NCI-H1436 treated with DMSO at 0.1 percent for 48 hours (cell line): ENCODE measurements at places on chromosomes 5 and 9.

DNA sequence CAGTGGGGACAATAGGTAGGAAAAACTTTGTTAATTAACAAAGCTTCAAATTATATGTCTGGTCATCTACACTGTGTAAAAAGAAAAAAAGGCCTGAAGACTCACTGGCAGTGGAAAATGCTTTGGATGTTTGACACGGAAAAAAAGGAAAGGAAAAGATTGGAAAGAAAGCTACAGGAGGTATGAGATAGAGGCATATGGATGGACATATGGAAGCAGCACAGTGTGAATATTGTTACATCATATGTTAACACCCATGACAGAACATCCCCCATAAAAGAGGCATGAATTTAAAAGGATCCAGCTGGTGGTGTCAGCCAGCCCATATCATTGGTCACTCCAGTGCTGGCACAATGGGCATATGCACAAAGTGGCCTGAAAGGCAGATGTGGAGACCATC lies 19.0 kb upstream of the ADAMTS19 start:
- DNase-seq, result no peak

- no peak for DNase-seq
These were observed 55.3 kb downstream of the BARX1 start for GRCh38 chr9:93899609-93900435.

DNA sequence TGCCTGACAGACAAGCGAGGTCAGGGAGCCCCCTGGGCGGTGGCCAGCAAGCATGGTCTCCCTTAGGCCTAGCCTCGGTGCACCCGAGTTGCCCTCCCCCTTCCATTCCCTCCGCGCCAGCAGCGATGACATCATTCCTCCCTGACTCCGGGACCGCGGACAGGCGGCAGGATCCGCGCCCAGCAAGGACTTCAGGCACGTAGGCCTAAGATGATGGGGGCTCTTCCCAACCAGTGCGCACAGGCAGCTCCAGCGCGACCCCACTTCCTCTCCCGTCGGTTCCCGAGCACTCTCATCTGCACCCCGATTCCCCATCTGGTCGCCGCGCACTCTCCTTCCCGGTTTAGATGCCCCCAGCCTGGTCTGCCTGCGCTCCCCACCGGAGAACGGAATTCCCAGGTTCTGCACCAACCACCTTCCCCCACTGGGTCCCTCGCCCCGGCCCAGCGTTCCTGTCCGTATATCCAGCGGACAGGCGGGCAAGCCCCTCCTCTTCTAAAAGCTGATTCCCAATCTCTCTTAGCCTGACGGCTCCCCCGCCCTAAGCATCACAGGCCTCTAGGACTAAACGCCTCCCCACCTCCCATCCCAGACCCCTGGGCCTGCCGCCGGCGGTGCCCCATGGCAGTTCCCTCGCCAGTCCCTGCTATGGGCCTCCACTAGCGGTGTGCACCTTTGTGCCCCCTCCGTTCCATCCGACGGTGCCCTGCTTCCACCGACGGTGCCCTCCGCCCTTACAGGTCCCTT lies 931 bp downstream of the FAM219A start:
- no peak for DNase-seq

DNA sequence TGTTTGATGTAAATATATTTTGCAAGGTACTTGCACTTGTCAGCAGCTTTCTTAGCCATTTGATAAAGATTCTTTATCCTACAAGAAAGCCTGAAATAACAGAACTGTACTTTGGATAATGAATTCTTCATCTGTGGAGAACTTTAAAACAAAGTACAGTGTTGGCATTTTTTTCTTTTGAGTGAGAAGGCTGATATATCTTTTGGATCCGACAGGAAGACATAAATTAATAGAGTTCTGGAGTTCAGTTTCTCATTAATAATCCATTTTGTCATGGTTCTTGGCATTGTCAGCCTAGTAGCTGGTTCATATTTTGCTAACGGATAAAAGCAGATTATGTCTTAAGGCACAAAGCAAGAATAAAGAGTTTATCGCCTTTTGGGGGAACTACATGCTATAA lies 17.0 kb downstream of the PBX3 start:
- DNase-seq, result no peak

DNA sequence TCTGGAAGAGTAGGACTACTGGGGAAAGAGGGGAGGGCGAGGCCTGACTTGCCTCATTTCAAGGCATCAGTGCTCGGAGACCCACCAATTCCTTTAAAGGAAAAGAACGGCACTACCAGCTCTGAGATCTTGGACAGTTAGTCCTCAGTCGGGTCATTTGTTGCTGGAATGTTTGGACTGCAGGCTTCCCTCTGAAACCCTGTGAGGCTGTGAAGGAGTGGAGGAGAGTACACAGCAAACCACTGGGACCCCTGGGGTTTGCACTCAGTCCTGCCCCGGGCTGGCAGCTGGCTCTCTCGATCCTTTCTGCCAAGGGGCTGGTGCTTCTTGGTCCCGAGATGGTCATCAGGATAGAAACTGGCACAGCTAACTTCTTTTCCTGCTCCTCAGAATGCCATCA lies 194.5 kb downstream of the TRIO start:
- no peak for DNase-seq

GRCh38 chr9:35164711-35165110 lies 2.9 kb downstream of the UNC13B start:
- no peak for DNase-seq

DNA sequence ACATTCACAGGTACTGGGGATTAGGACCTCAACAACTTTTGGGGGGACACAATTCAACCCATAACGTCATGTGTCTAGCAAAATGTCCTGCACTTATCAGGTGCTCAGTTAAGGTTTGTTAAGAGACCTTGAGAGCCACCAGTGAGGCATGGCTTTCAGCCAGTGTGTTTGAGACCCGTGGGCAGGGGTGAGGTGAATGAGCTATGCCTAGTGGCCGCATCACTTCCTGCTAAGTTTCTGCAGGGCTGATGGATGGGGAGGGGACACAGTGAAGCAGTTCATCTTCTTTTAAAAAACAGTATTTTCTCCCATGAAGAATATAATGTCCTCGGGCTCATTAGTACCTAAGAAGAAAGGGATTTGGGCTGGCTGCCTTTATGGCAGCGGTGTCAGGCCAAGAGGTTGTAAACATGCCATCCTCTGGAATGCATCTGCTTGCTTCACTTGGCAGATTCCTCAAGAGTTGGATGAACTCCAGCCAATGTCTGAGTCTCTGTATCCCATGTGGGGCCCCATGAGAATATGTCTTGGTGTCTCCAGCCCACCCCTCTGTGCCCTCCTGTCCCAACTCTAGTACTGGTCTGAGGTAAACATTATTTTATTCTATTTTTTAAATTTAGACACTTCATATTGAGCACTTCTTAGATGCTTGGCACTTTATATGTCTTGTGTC lies 282.2 kb downstream of the CWC27 start:
- DNase-seq, result no peak

GRCh38 chr5:157431544-157432200 lies 28.3 kb upstream of the NIPAL4 start:
- DNase-seq, result no peak

GRCh38 chr9:16712787-16713186 lies 157.7 kb downstream of the BNC2 start:
- no peak for DNase-seq

GRCh38 chr5:33588654-33589372 lies 148.0 kb downstream of the TARS1 start:
- no peak for DNase-seq

GRCh38 chr9:15846611-15847010 lies 293.8 kb downstream of the CCDC171 start:
- no peak for DNase-seq

- no peak for DNase-seq
These were observed 168.8 kb upstream of the SLC27A6 start for GRCh38 chr5:128796506-128796905.

- no peak for DNase-seq
These were observed 182.8 kb downstream of the MCTP1 start for GRCh38 chr5:95102080-95102479.

- no peak for DNase-seq
These were observed 8.7 kb downstream of the EBF1 start for GRCh38 chr5:159091065-159091464.

- DNase-seq, result no peak
These were observed 290.5 kb downstream of the DOCK8 start for GRCh38 chr9:504921-505740.

DNA sequence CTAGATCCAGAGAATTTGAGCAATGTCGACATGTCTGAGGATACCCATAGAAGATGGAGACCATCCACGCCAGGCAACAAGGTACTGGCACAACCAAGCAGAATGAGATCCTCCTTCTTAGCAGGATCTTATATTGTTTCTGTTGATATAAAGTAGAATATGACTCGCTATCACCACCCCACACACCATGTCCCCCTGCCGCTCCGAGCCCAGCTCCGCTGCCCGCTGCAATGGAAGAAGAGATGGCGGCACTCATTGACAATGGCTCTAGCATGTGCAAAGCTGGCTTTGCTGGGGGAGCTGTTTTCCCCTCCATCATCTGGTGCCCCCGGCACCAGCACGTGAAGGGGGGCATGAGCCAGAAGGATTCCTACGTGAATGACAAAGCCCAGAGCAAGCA lies 49.5 kb upstream of the FBXL7 start:
- DNase-seq, result no peak

DNA sequence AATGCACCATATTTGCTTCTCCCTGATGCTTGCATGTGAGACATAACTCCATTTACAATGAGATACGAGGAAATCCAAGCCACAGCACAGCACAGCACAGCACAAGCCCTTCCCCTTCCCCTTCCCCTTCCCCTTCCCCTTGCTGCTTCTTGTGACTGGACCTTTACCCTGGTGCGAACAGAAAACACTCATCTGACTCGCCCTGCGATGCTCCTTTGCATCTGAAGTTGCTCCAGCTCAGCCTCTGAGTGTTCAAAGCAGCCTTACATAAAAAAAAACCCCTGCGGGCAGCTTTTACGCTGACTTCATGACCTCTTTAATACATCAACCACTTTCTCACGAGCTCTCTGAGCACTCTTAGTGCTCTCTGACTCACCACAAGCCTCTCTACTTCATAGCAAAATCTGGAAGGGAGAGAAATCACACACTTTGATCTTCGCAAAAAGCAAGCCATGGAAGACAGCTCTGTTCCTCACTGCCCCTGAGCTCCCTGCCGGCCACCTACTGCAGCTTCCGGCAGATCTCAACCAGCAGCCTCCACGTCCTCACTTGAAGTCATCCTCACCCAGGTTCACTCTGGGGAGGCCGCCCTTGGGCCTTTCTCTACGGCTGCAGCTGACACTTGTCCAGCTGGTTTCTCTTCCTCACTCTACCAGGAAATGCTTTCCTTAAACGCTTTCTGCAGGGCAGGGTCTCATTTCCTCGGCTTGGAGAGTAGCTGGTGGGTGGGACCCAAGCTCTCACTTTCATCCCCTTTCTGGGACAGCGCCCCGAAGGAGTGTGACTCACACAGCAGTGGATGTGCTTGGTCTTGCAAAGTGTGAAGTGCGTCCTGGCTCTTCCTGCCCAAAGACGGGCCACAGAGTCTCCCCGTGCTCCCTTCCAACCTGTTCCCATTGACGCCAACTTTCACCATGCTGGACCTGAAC lies 5.3 kb downstream of the SLC34A1 start:
- DNase-seq, result no peak

DNA sequence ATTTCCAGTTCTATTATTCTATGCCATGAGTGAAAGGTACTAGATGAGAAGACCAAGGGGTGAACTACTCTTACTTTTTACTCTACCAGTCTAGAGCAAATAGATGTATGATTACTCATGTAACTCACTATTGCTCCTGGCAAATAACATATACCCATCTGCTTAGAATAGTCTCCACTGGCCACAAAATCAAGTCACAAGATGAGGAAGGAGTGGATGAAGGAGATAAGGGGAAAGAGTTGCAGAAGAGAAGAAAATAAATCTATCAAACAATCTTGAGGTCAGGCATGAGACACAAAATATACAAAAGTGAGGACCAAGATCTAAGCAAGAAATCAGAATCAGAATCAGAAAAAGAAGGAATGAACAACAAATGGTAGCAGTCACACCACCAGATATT lies 13.7 kb upstream of the NR4A3 start:
- DNase-seq, result no peak

GRCh38 chr5:1100664-1101574 lies 10.9 kb downstream of the SLC12A7 start:
- DNase-seq, result no peak

- DNase-seq, result no peak
These were observed 14.9 kb upstream of the GFPT2 start for GRCh38 chr5:180367991-180368390.

DNA sequence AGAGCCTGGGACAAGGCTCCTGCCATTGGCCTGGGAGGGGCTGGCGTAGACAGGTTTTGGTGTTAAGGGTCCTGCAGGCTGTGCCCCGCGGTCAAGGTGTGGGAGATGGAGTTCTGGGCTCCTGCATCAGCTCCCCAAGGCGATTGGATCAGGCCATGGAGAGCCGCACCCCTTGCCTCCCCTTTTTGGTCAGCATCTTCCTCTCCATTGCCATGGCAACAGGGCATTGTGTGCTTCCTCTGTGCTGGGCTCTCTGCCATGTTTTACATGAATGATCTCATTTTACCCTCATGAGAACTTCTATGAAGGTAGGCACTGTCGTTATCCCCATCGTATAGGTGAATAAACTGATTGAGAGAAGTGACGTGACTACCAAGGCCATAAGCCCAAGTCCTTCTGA lies 344.3 kb upstream of the CLINT1 start:
- DNase-seq, result no peak

DNA sequence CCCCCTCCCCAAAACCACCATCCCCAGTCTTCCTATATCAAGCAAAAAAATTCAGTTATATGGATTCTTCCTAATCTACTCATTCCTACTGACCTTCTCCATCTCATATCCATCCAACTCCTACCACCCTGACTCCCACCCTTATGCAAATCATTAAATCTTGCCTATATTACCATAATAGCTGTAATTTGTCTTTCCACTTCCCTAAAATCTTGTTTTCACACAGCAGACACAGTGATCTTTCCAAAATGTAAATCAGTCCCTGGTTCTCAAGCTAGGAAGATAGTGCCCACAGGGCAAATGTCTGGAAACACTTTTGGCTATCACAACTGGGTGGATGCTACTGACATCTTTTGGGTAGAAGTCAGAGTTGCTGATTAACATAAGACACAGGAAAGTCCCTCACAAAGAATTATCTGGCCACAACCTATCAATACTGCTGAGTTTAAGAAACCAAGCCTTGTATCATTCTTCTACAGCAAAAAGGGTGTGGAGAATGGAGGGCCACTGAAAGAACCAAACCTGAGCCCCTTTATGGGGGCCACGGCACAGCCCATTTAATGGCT lies 1.4 kb downstream of the SRA1 start:
- no peak for DNase-seq

GRCh38 chr5:169020102-169020501 lies 280.8 kb downstream of the SLIT3 start:
- no peak for DNase-seq

DNA sequence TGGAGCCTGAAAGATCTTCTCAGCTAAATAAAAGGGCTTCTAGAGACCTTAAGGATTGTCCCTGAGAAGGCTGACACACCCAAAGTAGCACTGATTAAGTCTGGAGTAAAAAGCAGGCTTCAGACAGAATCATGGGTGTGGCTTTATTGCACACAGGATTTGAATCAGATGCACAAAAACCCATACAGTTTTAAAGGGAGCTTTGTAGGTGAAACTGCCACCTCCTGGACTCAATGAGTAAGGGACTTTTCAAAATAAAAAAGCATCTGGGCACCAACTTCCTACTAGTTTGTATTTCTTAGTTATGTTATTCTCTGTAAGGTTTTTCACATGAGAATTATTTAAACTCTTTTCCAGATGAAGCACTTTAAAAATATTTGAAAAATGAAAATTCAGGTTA lies 129.4 kb downstream of the EDIL3 start:
- DNase-seq, result no peak
